HCT116 (cell line): ENCODE measurements at places on chromosomes 4 and X. TPM values are rescaled to one million over a fixed set of nuclear protein-coding genes. Genes with fewer than 3 reads are reported as not detected.

DNA sequence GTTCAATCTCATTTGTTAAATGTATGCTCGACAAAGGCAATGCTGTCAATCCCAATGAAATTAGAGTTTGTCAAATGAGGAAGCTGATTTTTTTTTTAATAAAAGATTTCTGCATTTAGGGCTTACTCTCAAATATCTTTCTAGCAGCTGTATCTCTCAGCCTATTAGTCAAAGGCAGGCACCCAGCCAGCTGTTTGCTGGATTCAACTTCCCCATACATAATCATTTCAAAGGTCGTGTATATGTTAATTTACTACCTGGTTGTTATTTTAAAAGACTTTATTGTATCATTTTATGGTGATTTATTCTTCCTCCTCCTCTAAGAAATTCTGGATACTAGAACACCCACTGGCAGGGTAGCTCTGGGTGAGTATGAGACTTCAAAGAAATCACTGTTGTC is 27.1 kb downstream of the RAI2 start:
- H3K4me1 ChIP-seq, result no peaks in the 10 kb centered on the region
- no peaks in the 10 kb centered on the region for H3K36me3 ChIP-seq
- DNase-seq, result no peak
- peaks cover 6% of the 10 kb centered on the region for H3K27me3 ChIP-seq
- no peak overlapping the region for H3K4me3 ChIP-seq

DNA sequence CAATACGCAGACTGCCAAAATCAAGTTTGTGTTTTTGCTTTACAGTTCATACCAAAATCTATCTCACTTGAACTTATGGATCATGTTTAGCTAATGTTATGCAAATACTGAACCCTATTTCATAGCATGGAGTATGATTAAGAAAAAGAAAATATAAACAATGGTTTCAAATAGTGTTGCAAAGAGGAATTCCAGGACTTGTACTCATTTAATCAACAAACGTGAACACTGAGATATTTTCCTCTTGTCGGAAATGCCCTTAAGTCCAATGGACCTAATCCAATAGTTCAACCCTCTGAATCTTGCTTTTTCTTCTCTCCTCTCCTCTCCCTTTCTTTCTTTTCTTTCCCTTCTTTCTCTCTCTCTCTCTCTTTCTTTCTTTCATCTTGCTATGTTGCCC is 30.8 kb downstream of the RASL11B start:
- no peak overlapping the region for H3K27ac ChIP-seq
- no peaks in the 10 kb centered on the region for H3K4me1 ChIP-seq
- no peaks in the 10 kb centered on the region for H3K27me3 ChIP-seq
- H3K4me3 ChIP-seq, result no peak overlapping the region
- H3K36me3 ChIP-seq, result no peaks in the 10 kb centered on the region

DNA sequence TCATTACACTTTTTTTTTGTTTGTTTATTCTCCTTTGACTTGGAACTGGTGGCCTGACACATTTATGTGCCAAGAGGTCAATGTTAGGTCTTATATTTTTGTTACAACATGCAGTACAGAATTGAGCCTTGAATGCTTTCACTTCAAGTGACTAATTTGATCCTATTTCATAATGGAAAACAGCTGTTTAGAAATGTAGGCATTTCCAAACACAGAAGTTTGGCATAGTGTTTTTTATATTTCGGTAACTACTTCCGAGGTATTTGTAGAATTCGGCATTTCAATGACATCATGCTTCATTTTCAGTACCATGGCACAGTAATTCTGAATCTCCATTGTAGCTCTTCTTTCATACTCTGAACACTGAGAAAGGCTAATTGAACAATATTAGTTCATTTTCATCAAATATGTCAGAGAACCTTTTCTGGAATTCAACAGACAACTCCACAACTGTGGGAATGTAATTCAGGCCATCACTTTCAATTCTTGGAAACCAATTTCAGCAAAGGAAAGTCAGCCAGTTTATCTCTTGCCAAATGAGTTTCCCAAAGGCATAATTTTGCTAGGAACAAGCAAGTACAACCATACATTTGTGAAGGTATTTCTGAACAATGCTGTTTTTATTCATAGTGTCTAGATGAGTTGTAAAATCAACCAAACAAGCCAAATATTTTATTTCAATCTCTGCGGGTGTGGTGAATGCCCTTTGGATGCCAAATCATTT is 11.4 kb downstream of the FAM120C start:
- no peaks in the 10 kb centered on the region; the same call in 1 of the 2 replicates for H3K4me1 ChIP-seq
- H3K36me3 ChIP-seq, result no peaks in the 10 kb centered on the region
- DNase-seq, result no peak
- no peak overlapping the region for H3K27ac ChIP-seq
- H3K27me3 ChIP-seq, result no peaks in the 10 kb centered on the region
- no peak overlapping the region for H3K4me3 ChIP-seq

- no peaks in the 10 kb centered on the region for H3K36me3 ChIP-seq
- H3K27ac ChIP-seq, result no peak overlapping the region
- peaks cover 54% of the 10 kb centered on the region for H3K4me1 ChIP-seq
- DNase-seq, result no peak
- no peak overlapping the region for H3K4me3 ChIP-seq
Measured at GRCh38 chr4:2408401-2408958, 10.0 kb downstream of the ZFYVE28 start.

The RELL1 gene
- total RNA-seq, result 30.2 TPM

The RIPPLY1 gene
- total RNA-seq, result 0.27 TPM

The BTC gene
- 4.5 TPM for total RNA-seq

The AIMP1 gene
- total RNA-seq, result 67.4 TPM

The PARM1 gene
- 11.7 TPM for total RNA-seq
